ENCODE measurements at places on chromosomes 2 and 18.

GRCh38 chr2:100302585-100302892 is 19.8 kb downstream of the LONRF2 start:
- DNase-seq = no peak

DNA sequence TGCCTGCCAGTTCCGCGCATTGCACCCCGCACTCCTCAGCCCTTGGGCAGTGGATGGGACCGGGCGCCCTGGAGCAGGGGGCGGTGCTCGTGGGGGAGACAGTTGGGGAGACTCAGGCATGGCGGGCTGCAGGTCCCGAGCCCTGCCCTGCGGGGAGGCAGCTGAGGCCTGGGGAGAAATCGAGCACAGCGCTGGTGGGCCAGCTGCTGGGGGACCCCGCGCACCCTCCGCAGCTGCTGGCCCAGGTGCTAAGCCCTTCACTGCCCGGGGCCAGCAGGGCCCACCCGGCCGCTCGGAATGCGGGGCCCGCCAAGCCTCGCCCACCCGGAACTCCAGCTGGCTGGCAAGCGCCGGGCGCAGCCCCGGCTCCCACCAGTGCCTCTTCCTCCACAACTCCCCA is 488.8 kb upstream of the CHST9 start:
- no peak for DNase-seq

DNA sequence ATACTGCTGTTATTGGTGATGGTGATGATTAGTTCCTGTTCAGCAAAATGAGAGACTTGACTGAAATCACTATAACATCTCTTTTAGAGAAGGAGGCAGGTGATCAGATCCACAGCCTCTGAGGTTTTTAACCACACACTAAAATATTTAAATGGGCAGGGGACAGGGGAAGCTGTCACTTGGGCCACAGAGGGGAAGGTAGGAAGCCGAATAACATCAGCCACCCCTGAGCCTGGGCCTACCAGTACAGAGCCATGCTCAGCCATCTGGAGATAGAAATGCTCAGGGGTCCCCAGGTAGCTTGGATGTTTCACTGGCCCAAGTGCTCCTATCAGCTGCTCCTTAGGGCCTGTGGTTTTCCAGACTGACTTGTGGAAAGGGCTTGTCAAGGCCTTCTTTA is 122.3 kb downstream of the MRO start:
- no peak for DNase-seq

- no peak for DNase-seq
These were observed 62.2 kb downstream of the PAPOLG start for GRCh38 chr2:60818272-60818671.

DNA sequence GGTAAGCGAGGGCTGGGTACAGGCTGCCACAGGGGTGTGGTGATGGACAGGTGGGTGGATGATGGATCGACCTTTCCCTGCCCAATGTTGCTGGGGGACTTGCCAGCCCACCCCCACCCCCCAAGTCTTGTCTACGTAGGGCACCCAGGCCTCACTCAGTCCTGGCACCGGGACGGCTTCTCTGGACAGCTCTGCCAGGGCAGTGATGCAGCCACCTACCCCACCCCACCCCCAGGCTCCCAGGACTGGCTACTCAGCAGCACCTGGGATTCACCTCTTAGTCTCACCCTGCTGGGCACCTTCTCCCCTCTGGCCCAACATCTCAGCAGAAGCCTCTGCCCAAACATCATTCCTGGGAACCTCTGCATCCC is 55.7 kb downstream of the ANKMY1 start:
- DNase-seq = no peak

- peak; percentile 61 for DNase-seq
These were observed 35.8 kb downstream of the ANO7 start for GRCh38 chr2:241224018-241224850.

- no peak for DNase-seq
These were observed 71.5 kb downstream of the ASB1 start for GRCh38 chr2:238498188-238498587.

DNA sequence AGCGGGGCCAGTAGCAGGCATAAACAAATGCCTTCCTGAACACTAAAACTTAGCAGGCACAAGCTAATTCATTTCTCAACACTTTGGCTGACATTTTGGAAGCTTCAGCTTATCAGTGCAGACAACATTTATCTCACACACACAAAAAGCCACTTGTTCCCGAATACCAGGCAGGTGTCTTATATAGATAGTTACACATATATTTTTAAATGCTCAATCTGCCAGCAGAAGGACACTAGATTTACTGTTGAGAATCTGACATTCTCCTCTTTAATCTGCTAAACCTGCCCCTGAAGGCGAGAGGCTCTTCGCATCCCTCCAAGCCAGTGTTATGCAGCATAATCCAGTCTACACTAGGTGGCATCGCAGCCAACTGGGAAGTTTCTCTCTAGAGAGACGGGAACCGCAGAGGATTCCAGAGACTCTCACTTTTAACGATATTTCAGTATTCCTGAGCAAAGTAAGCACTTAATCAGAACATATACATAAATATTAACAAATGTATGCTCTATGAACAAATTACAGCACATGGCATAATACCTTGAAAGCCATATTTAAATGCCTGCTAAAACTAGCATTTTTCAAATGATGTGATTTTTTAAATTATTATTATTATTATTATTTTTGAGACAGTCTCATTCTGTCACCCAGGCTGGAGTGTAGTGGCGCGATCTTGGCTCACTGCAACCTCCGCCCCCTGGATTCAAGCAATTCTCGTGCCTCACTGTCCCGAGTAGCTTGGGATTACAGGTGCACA is 90.2 kb upstream of the SCG2 start:
- DNase-seq = peak; percentile 37

DNA sequence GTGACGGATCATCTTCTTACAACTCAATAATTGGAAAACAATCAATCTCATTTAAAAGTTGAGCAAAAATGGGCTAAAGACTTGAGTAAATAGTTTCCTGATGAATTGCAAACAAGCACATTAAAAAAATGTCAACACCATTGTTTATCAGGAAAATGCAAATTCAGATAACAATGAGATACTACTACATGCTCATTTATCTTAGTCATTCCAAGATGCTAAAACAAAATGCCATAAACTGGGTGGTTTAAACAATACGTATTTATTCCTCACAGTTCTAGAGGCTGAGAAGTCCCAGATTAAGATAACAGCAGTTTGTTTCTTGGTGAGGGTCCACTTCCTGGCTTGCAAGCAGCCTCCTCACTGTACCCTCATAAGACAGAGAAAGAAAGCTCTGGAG is 359.6 kb downstream of the NR4A2 start:
- no peak for DNase-seq

Data from glutamatergic neuron (in vitro differentiated cells).